ENCODE measurements at places on chromosomes 7 and 10.

DNA sequence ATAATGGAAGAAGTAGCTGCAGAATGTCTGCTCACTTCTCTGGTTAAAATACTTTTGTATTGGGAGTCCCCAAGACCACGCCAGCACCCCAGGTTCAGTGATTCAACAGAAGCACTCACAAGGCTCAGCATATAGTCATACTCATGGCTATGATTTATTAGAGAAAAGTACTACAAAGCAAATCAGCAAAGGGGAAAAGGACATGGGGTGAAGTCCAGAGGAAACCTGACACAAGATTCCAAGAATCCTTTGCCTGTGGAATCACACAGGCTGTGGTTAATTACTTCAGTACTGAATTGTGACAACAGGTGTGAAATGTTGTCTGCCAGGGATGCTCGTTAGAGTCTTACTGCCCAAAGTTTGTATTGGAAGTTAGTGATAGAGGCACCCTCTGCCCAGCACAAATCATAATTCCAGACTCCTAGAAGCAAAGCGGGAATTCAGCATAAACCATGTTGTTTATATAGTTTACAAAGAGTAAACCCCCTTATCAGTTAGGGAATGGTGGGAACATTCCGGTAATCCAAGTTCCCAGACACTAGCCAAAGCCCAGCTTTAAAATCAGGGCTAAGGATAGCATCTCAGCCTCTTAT is 79.4 kb downstream of the HYCC1 start:
- no peak for DNase-seq

- DNase-seq, result no peak
These were observed 49.1 kb downstream of the ARID5B start for GRCh38 chr10:61950449-61951143.

DNA sequence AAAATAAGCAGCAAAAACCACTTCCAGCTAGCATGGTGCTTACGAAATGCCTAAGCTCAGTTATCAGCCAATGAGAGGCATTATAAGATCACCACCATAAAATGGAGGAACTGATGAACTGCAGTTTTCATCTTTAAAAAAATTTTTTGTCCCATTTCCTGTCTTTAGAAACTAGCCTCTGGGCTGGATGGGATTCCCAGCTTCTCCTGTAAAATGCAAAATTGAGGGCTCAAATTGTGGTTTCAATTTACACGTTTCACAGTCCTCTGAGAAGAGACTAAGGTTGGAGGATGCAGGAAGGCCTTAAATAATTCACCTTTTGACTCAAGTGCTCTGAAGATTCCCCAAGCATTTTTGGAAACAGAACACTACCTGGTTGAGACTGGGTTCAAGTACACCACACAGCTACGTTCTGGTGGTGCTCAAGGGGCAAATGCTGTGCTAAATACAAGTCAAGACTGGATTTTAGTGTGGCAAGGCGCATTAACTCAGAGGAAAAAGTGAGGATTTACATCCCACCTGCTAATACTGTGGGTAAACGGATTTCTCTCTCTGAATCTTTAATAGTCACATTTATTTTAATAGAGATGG is 951 bp downstream of the ZNF25 start:
- no peak for DNase-seq

DNA sequence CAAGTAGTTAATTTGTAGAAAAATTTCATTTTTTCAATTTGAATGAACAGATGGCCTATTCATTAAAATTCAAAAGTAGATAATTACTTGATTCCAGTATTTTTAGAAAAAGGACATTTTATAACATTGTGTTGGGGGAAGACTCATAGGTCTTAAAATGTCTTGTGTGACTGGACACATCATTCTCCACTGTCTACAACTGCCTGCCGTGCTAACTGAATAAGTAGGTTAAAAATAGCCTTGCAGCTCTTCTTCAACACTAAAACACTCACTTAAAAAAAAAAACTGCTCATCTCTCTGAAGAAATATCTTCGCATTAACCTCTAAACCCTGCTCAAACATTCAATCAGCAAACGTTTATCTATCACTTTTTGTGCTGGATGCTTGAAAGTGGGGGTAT is 253.8 kb downstream of the CSTF2T start:
- DNase-seq, result no peak

- DNase-seq, result no peak
These were observed 322.8 kb upstream of the ANKRD30A start for GRCh38 chr10:36802490-36803153.

DNA sequence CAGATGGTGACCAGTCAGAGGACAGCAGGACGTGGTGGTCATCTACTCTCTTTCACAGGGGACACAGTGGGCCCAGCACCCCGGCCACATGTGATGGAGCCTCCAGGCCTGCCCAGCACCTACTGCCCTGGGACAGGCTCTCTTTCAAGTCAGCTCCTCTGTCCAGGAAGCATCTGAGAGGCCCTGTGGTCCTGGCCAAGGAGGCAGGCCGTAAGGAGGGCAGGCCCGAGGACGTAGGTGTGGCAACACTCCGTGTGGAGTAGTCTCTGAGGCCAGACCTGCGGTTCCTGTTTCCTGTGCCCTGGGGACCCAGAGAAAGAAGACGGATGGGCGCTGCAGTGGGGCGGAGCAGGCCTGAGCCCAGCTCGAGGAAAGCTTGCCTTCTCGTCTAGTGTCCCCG is 179.2 kb downstream of the EBF3 start:
- DNase-seq, result no peak

GRCh38 chr7:105790996-105791395 is 85.4 kb downstream of the ATXN7L1 start:
- no peak for DNase-seq

GRCh38 chr7:158073845-158074840 is 513.5 kb downstream of the PTPRN2 start:
- DNase-seq, result no peak

GRCh38 chr7:98314469-98314868 is 33.0 kb downstream of the BRI3 start:
- no peak for DNase-seq

- no peak for DNase-seq
These were observed 35.4 kb downstream of the JMJD1C start for GRCh38 chr10:63430091-63430998.

DNA sequence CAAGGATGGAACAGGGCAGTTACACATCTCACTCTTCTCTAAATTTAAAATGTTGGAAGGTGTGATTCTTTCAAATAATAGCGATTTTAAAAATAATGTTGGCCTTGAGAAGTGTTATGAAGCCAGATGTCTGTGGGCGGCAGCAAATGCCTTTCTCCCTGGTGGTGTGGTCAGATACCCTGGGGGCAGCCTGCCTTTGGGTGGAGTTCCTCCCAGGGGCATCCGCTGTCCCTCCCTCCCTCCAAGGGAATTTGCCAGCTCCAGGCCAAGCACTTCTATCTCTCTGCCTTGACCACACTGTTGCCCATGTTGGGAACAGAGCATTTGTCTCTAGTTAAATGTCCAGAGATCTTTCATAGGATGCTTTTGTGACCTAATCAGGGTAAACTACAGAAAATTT is 121.4 kb downstream of the POU6F2 start:
- DNase-seq, result no peak

DNA sequence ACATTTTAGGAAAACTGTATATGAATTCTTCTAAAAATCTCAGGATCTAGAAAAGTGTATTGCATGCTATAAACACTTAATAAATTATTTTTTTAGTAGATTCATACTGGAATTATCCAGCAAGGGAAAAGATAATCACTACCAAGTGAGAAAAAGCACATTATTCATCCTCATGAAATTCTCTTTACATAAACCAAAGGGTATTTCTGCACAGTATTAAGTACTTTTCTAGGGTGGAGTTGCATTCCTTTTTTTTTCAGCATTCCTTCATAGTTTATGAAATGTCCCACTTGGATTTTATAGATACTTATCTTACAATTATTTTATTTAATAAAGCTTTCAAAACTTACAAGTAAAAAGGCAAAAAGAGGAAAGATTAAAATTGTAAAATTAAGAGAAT is 403.3 kb downstream of the HGF start:
- no peak for DNase-seq

DNA sequence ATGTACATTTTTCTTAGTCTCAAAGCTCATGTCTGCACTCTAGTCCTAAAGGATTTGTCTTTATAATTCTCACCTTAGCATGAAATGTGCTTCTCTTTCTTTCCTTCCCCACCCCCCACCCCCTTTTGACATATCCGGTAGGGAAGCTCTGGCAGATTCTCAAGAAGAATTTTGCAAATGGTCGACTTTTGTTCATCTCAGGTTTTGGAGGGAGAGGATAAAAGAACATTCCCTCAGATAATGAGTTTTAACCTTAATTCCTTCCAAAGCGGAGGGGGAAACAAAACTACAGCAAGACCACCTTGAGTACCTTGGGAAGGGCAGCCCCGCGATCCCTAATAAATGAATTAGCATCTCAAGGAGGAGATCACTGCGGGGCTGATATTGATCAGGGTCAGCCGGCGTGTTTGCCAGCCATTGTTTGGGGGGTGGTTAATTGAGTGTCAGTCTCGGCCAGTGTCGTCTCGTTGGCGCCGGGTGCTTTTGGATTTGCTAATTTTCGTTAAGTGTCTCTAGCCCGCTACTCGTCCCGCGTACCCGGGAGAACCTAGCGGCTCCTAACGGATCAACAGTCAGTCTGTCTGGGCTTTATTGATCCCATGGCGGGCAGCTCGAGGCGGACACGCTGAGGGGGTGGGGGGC is 874 bp upstream of the BAMBI start:
- no peak for DNase-seq

GRCh38 chr10:78415111-78415510 is 381.4 kb downstream of the RPS24 start:
- no peak for DNase-seq

GRCh38 chr10:121608469-121609190 is 10.4 kb upstream of the FGFR2 start:
- peak; percentile 23 for DNase-seq

GRCh38 chr10:10320956-10321355 is 696.7 kb upstream of the CELF2 start:
- no peak for DNase-seq

DNA sequence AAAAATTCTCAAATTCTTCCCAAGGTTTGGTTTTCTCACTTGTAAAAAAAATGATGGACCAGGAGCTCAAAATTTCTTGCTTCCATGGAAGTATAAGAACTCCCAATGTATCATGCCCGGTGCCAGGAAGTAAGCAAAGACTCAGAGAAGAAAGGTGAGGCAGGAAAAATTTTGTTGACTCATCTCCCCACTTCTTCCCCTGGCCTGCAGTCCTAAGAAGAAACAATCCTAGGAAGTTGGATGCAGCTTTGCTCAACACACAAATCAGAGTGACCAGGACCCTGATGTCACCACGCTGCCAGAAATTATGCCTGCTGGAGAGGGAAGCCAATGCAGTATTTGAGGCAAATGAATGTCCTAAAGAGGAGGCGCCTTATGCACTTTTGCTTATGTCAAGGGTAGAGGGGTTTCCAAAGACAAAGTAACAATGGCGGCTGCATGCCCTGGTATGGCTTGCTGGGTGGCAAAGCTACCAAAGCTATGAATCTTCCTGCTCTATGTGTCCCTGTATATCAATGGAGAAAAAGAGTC is 163.6 kb downstream of the NEURL1 start:
- DNase-seq, result no peak

DNA sequence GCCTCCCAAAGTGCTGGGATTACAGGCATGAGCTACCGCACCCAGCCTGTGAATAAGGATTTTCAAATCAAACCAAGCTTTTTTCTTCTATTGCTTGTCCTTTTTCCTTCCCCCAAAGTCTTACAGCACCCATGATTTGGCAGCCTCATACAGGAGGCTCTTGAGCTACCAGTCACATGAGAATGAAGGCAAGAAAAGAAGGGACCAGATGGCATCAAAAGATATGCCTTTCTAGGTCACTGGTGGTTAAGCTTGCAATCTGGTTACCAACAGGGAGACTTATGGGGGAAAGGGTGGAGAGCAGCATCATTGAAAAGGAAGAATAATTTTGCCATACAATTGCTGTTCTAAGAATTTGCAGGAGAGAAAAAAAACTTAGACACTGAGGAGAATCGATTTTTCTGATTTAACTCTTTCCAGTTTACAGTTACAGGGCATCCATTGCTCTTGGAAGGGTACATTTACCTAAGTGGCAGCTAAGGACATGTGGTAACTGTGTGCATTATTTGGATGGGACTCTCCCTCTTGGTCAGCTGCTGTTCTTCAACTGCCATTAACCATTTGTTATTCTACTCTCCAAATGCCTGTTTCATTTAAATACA is 29.5 kb downstream of the SMNDC1 start:
- no peak for DNase-seq

DNA sequence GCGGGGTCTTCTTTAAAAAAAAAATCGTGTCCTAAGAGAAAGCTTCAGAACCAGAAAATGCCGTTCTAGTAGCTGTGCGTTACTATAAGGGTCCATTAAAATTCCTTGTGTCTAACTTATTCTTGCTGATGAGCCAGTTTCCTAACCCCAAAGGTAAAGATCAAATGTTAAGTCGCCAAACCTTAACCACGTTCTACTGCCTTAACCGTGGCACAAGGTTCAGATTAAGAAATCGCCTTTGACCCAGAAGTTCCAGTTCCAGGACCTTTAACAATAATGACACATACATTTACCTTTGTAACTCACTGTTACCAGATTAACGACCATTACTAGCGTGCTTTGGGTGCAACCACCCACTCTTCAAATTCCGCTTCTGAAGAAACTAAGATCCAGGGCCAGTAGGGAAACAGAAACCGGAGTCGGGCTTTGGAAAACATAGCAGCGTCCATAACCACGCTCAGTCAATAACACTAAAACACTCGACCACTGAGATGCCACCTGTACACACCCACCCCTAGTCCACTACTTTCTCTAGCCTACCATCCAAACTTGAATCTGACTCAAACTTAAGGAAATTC is 620 bp downstream of the BET1 start:
- no peak for DNase-seq

DNA sequence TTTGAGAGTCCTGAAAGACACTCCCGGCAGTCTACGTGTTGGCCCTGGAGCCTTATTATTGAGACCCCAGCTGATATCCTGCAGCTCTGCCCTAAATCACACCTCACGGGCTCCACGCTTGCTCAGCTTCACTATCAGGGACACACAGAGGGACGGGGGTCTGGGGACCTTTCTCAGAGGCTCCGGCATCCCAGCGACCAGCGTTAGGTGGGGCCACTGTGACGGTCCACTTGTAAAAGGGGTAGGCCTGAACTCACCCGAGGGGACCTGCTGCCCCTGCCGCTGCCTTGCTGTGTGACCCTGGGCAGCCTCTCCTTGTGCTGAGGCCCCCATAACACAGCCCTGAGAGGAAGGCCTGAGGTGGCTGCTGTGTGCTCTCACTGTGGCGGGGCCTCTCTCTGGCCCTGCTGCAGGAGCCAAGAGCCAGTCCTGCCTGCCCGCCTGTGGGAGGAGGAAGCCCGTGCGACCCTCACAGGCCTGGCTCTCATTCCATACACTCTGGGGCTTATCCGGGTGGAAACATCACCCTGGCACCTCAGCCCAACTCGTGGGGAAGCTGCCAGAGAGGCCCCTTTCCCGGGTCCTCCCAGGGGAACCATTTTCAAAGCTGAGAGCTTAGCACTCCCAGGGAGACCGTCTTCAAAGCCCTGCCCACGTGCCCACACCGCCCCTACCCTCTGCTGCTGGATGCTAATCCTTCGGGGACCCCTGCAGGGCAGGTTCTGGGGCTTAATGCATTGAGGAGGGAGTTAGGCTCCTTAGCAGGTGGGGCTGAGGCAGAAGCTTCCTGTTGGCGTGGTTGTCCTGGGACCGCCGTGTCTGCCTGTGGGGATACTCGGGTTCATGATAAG is 21.7 kb downstream of the AQP1 start:
- no peak for DNase-seq

- no peak for DNase-seq
These were observed 215.5 kb downstream of the PCDH15 start for GRCh38 chr10:54585572-54585971.

GRCh38 chr7:103833401-103833800 is 156.1 kb downstream of the RELN start:
- DNase-seq, result no peak

GRCh38 chr7:121385800-121386179 is 10.3 kb downstream of the FAM3C start:
- no peak for DNase-seq

GRCh38 chr10:80356989-80357850 is 639 bp downstream of the DYDC2 start:
- DNase-seq, result no peak
